ENCODE measurements at places on chromosomes 13 and 19.

GRCh38 chr19:16394681-16395375 is 70.2 kb downstream of the KLF2 start:
- DNase-seq, result no peak

DNA sequence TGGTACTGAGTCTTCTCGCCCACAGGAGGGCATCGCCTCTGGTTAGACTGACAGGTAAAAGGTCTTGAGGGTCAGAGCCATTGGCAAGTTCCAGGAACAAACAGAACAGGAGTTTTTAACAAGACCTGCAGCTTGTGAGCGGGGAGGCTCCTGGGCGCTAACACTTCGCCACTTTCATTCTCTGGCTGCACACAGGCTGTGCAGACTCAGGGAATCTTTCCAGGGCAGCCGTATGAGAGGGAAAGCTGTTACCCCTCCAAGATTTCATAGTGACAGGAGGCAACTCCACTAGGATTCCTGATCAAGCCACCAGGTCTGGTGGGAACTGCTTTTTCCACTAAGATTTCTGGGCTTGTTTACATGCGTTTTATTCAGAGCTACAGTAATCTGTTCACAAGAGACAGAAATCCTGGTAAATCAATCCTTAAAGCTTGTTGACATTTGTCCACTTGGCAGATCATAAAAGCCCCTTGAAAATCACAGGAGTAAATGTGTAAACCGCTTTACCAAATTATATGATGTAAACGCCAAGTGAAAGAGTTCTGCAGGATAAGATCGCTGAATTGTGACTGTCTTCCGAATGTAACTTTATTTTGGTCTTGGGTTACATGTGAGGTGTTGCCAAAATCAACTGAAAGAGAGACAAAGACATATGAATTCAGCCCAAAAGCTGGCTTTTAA is 190.6 kb downstream of the MZT1 start:
- no peak for DNase-seq

- DNase-seq, result no peak
These were observed 88.2 kb upstream of the GPR183 start for GRCh38 chr13:99395436-99395835.

DNA sequence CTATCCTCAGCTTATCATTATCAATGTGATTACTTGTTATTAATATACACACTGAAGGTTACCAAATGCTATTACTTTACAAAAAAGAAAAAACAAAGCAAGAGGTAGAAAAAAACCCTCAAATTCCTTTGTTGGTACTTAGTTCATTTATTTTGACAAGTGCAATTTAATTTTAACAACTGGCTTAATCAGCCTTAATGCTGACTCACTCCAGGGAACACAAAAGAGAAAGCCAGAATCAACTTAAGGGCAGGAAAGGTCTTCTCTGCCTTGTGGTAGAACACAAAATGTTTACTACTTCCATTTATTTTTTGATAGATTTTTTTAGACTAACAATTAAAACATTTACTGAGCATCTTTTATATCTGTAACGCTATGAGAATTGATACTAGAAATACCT is 417.1 kb downstream of the PCDH17 start:
- DNase-seq, result no peak
